ENCODE measurements at places on chromosomes 3 and 15.

DNA sequence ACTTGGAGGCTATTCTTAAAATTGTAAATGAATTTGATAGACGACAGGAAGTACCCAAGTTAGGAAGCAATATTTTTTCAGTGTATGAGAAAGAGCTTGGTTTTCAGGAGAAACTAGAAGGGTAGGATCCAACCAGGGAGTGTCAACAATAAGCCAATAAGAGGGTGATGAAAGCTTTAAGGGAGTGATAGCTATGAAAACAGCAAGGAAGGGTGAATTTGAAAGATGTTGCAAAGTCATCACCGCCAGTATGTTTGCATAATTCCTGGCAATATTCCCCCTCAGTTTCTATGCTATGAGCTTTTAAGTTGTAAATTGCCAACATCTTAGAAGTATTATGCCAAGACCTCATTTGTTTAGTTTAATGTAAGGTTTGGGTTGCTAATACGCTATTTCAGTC, 11.8 kb upstream of the CSTA start:
- no peak for DNase-seq

GRCh38 chr3:169554611-169555010, 108.9 kb downstream of the MECOM start:
- DNase-seq: no peak

- DNase-seq: no peak
Observed at GRCh38 chr3:124381575-124382333, 348.5 kb upstream of the UMPS start.

GRCh38 chr3:98599647-98600411, 6.4 kb upstream of the CPOX start:
- no peak for DNase-seq

DNA sequence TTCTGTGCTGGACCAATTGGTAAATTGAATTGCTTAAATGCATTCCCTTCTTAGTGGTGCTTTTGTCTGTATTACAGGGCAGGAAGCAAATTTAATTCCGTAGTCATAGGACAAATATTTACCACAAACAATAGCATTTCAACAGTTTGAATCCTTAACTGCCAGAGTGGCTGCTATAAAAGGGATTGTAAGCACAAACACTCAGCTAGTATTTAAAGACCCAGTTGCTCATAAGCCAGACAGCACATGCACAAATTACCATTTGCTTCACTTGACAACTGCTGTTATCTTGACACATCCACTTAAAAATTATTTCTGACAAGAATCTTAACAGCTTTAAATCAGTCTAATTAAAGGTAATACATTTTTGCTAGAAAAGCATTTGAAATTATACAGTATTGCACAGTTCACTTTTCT, 490.2 kb upstream of the ADAMTS9 start:
- DNase-seq: no peak

GRCh38 chr15:44315126-44315525, 26.6 kb downstream of the GOLM2 start:
- no peak for DNase-seq

DNA sequence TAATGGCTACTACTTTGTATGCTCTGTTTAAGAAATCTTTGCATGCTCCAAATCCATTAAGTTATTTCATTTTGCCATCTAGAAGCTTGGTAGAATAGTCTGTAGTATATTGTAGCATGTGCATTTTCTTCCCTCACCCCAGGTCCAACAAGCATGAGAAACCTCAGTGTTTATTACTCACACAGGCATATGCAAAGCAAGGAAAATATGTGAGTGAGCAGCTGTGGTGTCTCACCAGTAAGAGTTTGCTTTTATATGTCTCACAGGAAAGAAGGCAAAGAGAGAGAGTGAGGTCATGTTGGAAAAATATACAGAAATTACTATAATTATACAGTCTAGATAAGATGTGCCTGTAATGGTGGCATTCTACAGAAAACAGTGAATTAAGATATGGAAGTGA, 312.5 kb downstream of the C3orf38 start:
- DNase-seq: no peak

GRCh38 chr3:98012979-98013378, 22.1 kb downstream of the GABRR3 start:
- DNase-seq: no peak

- DNase-seq: no peak
Observed at GRCh38 chr3:129688271-129688895, 81.9 kb upstream of the PLXND1 start.

DNA sequence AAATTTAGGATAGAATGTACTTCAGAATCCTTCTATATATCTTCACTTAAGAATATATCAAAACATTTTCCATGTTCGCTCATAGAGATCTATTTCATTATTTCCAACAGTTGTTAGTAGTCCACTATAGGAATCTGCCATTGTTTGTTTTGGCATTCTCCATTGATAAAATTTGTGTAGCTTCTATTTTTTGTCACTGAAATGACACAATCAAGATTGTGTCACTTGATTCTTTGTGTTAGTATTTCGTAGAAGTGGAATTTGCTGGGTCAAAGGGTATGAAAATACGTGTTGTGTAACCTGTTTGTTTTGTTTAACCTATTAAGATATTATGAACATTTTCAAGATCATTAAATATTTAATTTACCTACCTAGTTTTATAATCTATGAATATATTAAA, 15.9 kb upstream of the GPR156 start:
- DNase-seq: no peak

GRCh38 chr3:98962951-98963350, 61.5 kb upstream of the DCBLD2 start:
- DNase-seq: no peak

GRCh38 chr3:170270282-170270881, 48.2 kb downstream of the PRKCI start:
- no peak for DNase-seq

- no peak for DNase-seq
Observed at GRCh38 chr15:60390231-60390630, 7.6 kb downstream of the ANXA2 start.

- DNase-seq: no peak
Observed at GRCh38 chr15:38576837-38577236, 12.2 kb upstream of the RASGRP1 start.

DNA sequence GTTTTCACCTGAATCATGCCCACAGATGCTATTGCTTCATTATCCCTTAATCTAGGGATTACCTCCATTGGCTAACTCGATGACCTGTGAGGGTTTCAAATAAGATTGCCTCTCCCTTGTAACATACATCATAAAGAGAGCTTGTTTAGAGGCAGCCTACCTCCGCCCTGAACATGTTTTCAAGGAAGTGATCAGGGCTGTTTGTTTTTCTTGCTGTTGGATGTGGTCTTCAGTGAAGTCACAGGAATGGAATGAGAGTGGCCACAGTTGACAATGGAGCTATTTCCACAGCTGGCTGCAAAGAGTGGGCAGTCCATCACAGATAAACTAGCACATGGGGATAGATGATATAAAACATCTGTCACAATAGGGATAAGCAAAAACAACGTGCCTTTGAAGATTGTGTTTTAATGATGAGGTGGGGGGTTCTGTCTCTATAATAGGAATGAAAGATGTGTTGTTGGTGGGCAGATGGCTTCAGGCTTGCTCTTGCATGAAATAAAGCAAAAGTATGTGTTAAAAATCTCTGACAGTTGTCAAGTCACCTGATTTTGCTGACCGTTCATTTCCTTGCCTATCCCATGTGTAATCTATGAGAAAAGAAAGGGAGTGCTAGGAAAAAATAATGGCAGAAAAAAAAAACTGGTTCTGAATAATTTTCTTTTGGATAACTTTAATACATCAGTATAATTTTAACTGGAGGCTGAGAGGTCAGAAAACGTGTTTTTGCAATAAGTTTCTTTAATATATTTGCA, 642.3 kb downstream of the RBMS3 start:
- no peak for DNase-seq

DNA sequence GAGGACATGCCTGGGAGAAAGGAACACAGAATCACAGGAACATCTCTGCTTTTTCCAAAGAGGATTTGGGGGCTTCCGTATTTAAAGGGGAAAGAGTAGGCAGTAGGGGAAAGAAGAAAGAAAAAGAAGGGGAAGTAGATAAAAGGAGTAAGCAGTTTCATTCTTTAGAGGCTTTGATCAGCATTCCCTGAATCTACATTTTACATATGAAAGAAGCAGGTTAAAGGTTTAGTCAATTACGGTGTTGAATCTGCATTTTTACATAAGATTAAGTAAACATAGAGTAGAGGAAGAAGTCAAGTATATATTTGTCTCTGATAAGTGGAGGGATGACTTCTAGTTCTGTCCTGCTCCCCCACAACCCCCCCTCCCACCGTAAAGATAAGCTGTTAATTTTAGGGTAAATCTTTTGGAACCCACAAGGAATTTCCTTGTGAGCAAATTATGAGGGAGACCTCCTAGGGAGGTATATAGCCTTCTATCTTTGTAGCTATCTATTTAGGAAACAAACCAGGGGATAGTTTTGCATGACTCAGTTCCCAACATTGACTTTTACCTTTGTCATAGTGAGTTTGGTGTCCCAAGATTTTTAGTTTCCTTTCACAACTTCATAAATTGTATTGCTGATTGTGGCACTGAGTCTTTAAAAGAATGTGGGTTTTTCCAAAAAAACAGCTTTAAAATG, 8.7 kb upstream of the P2RY12 start:
- DNase-seq: no peak

- no peak for DNase-seq
Observed at GRCh38 chr15:101126618-101127505, 125.0 kb downstream of the CHSY1 start.

DNA sequence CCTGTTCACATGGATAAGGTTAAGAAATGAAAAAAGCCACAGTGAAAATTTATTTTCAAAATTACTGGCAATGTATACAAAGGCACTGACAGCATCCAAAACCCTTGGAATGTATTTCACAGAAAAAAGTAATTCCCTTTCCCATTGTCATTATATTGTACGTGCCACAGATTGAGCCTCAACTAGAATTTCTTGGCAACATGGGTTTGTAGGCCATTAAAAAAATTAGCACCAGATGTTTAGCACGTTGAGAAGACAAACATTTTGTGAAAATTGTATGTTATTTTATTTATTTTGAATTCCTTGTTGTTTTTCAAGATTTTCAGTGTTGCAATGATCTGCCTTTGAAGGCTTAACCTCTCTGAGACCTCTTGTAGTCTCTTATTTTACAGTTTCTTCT, 76.3 kb upstream of the EPHB3 start:
- no peak for DNase-seq

- DNase-seq: no peak
Observed at GRCh38 chr15:52292780-52293392, 2.7 kb downstream of the MYO5C start.

GRCh38 chr3:61627768-61628185, 66.4 kb downstream of the PTPRG start:
- no peak for DNase-seq

DNA sequence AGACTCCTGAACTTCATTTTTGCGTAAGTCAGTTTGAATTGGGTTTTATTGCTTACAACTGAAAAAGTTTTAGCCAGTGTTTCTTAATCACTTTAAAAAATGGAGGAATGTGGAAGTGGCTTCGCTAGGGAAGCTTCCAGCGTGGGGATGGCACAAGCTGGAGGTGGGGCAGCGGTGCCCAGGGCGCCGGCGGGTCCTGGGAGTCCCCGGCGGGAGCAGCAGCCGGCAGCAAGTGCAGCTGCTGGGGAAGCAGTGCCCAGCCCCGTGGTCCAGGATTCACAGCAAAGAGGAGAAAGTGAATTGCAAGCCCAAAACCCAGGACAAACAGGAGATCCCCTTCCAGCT, 301.8 kb upstream of the PROK2 start:
- no peak for DNase-seq

DNA sequence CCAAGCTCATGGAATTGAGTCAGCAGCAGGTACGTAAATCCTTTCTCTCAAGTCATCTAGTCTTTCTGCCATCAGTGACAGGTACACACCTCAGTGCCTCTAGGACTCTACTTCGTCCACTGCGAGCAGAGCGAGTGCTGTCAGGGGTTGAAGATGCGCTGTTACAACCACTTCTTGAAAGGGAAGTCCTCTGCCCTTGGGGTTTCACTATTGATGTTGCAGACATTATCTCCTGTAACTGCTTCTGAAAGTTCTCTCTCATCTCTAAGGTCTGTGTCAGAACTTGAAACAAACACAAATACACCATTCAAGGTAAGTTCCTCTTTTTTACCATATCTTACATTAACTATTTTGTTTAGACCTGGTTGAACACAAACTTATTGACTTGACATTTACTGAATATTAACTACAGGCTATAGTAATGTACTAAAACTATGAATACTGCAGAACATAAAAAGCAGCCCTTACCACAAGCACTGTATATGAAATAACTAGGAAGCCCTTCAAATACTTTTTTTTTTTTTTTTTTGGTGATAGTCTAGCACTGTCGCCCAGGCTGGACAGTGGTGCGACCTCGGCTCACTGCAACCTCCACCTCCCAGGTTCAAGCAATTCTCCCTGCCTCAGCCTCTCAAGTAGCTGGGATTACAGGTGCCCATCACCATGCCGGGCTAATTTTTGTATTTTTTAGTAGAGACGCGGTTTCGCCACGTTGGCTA, 41.5 kb downstream of the TOPBP1 start:
- no peak for DNase-seq

DNA sequence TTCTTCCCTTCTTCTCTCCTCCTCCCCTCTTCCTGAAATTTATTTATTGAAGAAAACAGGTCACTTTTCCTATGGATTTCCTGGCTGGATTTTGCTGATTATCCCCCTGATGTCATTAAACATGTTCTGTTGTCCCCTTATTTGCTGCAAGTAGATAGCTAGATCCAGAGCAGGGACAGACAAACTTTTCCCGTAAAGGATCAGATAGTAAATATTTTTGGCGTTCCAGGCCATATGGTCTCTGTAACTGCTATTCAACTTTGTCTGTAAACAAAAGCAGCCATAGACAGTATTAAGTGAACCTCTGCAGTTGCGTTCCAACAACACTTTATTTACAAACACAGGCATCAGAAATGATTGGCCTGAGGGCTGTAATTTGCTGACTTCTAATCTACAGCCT, 241.3 kb downstream of the NEK10 start:
- no peak for DNase-seq

DNA sequence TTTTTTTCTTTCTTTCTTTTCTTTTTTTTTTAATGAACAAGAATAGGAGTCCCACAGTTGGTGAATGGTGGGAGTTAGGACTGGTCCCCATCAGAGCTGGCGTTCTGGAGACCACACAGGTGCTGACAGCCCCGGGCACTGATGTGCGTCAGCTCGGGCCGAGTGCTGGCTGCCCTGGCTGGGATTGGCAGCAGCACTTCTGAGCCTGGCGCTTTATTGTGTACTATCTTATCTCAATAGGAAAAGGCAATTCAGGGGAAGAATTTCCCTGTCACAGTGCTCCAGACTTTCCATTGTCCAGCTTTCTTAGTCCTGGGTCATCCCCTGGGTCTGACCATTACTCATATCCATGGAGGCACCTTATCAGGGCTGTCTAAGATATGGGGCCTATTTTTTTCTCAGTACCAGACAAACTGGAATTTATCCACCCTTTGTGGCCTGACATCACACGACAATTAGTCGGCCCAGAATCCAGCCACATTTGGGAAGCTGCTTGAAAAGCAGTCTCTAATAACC, 54.1 kb downstream of the TMEM44 start:
- no peak for DNase-seq
